Immature natural killer cell (primary cell): ENCODE measurements at places on chromosomes 2 and 18. TPM values are rescaled to one million over a fixed set of nuclear protein-coding genes. Genes with fewer than 3 reads are reported as not detected.

- DNase-seq: no peak
Observed at GRCh38 chr2:61799099-61799498, 54.8 kb downstream of the FAM161A start.

GRCh38 chr2:88188748-88189147 lies 18.6 kb downstream of the THNSL2 start:
- no peak for DNase-seq

DNA sequence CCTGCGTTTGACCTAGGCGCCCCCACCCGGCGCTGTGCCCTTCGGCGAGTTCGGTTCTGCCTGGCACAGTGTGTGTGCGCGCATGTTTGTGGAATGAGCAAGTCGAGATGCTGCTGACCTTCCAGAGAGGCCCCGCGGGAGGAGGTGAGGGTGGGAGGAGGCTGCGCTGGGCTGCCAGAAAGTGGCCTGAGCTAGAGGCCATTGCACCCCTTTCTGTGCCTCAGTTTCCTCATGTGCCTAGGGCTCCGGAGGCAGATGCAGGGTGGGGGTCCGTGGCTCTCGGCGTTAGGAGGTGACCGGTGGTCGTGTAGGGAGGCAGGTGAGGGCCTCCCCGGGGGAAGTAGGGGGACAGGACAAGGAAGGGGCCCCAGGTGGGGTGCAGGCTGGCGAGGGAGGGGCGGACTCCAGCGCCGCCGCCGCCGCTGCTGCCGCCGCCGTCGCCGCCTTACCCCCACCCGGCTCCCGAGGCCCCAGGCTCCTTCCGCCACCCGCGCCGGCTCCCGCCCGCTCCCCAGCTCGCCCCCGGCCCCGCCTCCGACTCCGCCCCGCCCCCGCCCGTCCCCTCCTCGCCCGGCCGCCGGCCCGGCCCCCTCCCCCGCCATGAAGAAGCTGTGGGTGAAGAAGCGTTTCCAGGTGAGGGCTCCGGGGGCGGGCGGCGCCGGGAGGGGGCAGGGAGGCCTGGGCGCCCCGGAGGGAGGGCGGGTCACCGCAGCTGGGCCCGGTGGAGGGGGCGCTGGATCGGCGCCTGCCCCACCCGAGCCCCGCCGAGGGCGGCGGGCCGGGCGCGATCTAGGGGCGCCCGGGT lies 7.0 kb downstream of the SPEG start:
- DNase-seq: peak; percentile 5

DNA sequence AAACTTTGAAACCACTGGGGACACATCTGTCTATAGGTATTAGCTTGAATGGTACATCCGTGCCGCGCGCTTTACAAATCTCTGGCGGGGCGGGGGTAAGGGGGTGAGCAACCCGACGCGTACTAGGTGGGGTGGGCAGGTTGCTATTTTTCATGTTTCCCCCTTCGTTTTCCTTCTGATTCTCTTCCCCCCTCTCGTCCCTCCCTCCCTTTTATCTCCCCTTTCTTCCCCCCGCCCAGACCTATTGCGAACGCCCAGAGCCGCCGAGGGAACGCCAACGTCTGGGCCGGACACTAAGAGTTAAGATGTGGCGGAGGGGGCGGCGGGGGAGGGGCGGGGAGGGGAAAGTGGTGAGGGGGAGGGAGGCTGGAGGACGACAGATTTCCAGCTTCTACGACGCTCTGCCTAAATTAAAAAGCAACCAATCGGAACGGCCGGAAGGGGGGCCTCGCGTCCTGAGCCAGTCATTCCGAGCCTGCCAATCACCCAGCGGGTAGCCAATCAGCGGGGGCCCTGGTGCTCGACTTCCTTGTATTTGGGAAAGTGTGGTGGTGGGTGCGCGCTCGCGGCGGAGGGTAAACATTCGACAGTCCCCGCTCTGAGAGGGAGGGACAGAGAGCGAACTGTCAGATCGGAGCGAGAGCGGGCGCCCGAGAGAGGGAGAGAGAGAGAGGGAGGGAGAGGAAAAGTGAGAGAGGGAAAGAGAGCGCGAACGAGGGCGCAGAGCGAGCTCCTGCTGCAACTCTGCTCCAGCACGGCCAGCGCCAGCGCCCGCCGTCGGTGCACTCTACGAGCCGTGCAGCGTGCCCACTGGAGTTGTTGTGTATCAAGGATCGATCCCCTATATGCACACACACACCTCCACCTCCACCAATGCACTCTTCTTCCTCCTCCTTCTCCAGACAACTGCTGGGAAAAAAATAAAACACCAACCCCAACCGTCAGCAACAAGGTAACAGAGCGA lies at the start of gene POU3F3:
Gene POU3F3, plus strand, starts transcription at position 582 of the 964 bp plus-strand sequence. CDS start 1,396 bp downstream, outside the sequence.
- DNase-seq: peak; percentile 61

- DNase-seq: no peak
Observed at GRCh38 chr2:1132328-1132969, 181.8 kb downstream of the SNTG2 start.

PAIP2B gene
- polyA plus RNA-seq: 1.6 TPM

IL36RN gene
- polyA plus RNA-seq: not detected
